ENCODE measurements at places on chromosomes 2 and 18.

- DNase-seq = peak; percentile 3
These were observed 447 bp downstream of the RETSAT start for GRCh38 chr2:85353876-85354285.

- no peak for DNase-seq
These were observed 38.3 kb upstream of the SMAD2 start for GRCh38 chr18:47968721-47969120.

DNA sequence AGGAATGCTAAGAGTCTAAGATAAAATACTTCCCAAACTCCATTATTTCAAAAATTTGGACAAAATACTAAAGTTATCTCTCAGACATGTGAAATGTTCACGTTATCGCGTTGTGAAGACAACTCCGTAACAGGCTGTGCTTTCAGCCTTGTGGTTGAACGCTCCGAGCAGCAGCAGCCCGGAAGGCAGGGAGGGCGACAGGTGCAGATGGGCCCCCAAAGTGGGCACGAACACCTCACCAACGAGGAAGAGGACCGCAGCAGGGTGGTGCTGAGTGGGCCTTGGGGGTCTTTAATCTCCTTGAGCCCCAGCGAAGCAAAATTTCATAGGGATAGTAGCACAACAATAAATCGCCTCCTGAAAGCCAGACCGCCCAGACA, 1.0 kb upstream of the FAM110C start:
- DNase-seq = no peak

DNA sequence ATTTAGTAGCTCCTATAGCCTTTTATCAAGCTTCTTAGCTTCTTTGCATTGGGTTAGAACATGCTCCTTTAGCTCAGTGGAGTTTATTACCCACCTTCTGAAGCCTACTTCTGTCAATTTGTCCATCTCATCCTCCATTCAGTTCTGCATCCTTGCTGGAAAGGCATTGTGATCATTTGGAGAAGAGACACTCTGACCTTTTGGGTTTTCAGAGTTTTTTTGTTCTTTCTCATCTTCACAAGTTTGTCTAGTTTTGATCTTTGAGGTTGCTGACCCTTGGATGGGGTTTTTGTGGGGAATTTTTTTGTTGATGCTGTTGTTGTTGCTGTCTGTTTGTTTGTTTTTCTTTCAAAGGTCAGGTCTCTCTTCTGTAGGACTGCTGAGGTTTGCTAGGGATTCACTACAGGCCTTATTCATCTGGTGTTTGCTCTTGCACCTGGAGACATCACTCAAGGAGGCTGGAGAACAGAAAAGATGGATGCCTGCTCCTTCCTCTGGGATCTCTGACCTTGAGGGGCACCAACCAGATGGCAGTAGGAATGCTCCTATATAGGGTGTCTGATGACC, 13.9 kb upstream of the TANK start:
- no peak for DNase-seq

DNA sequence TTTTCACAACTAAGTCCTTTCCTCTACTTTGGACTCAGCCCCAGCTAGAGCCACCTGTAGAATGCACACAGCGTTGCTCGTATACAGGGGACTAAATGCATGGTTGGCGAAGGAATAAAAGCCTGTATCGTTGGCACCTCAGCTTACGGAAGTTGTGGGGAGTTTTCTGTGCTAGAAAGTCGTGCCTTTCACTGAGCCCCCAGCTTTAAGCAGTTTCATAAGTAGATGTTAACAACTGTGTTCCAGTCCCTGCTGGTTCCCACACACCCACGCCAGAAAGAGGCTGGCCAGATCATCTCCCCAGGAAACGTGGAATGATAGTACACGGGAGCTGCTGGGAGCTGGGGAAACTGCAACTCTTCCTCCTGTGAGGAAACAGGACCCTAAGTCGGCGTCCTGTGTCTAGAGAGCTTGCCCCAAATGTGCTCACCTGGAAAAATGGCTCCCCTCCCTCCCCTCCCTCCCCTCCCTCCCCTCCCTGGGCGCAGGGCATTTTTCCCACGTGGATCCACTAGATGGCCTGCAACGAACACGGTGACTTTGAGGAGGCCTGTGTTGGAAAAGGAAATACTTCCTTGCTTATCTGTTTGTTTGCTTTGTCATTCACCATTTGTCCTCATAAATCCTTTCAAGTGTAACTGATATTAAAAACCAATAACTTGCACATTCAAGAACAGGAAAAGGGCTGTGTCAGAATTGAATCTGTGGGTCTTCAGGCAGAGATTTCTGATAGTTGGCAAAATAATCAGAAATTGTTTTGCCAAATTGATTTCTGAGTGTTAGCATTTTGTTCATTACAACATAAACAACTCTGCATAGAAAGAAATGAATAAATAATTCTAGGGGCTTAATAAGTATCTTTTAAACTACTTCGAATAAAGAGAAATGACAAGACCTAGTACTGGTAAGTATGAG, 43.9 kb upstream of the RFX8 start:
- no peak for DNase-seq

DNA sequence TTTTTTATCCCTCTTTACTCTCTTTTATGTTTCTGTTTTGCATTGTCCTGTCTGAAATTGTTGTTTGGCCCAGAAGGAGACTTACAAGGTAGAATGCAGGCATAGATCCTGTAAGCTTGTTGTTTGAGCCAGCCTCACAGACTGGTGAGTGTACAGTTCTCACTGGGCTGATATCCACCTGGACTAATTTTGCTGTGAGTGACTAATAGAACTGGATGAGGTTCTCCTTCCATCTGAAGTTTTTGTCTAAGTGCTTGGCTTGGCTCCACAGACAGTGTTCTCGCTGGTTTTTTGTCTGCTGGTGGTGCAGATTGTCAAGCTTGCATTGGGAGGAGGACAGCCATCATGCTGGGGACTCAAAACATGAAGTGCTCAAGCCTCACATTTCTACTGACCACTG, 495.7 kb downstream of the TSN start:
- no peak for DNase-seq

DNA sequence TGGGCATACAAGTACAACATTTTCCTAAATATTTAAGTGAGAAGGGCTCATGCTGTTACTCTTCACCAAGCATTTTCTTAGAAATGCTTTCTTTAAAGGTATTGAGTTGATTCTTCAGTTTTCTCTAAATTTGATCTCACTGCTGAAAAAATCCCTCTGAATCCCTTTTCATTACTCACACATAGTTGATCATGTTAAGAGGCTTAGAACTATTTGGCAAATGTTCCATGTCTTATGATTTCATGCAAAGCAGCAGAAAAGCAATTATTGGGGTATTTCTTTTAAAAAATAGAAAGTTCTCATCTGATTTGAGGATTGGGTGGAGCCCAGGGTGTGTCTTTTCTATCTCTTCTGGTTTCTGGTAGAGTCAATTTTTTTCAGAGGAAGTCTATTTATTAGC, 1079.8 kb upstream of the ZEB2 start:
- DNase-seq = no peak

DNA sequence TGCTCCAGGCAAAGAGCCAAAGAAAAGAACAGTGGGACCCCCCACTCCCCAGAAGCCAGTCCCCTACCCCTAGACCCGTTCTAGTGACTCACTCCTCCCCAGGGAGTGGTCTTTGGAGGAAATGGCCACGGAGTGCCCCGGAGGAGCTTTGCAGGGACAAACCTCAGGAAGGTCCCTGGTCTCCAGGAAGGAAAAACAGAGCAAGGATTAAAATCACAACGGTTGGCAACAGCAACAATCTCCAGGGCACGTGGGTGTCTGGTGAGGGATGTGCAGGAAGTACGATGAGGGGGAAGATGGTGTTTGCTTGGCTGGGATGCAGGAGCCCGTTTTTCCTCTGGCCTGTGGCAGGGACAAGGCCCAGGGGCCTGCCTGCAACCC, 135.0 kb downstream of the SMAD2 start:
- no peak for DNase-seq

GRCh38 chr2:67727623-67728022, 330.5 kb downstream of the ETAA1 start:
- no peak for DNase-seq

- DNase-seq = no peak
These were observed 15.2 kb upstream of the LBH start for GRCh38 chr2:30216157-30216556.

- DNase-seq = no peak
These were observed 20.3 kb downstream of the MRPL19 start for GRCh38 chr2:75666911-75667310.

GRCh38 chr2:42922790-42923579, 130.6 kb upstream of the HAAO start:
- DNase-seq = no peak

DNA sequence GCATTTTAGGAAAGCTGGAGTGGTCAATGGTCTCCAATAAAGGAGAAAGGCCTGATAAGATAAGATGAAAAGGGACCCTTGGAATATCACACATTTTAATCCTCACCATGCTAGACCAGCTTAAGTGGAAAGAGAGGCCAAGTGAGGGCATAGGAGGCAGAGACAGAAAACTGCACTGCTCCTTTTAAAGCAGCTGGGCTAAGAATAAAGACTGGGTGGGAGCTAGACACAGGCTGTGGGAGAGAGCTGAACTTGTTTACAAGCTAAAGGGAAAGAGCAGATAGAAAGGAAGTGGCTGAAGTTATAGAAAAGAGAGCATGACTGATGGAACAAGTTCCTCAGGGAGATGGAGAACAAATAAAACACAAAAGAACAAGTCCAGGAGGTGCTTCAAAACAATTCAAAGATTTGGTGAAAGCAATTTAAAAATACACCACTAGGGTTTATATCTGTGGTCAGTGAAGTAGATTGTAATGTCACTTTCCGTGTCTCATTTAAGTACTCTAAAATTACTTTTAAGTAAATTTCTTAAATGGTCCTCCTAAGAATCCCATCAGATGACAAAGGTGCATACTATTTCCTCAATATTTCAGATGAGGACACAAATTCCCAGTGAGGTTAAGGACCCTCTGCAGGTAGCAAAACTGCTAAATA, 7.5 kb downstream of the COL5A2 start:
- DNase-seq = no peak

DNA sequence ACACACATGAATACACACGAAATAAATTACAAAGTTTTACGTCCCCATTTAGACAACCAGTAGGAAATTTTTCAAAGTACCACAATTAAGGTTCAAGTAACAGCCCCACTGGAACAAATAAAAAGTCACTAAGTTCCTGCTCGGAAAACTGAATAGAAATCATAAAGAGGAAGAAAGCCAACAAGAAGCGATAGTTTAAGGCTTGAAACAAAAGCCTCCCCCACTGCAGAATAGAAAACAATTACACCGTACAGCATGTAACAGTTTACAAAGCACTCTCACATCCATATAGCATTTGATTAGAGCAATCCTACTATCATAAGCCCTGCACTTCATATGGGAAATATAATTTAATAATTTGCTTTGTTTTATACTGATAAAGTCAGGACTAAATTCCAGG, 15.5 kb downstream of the KLF7 start:
- no peak for DNase-seq

GRCh38 chr2:582792-583528, 94.2 kb downstream of the TMEM18 start:
- DNase-seq = no peak

GRCh38 chr18:70620837-70621612, 332.2 kb downstream of the SOCS6 start:
- no peak for DNase-seq

DNA sequence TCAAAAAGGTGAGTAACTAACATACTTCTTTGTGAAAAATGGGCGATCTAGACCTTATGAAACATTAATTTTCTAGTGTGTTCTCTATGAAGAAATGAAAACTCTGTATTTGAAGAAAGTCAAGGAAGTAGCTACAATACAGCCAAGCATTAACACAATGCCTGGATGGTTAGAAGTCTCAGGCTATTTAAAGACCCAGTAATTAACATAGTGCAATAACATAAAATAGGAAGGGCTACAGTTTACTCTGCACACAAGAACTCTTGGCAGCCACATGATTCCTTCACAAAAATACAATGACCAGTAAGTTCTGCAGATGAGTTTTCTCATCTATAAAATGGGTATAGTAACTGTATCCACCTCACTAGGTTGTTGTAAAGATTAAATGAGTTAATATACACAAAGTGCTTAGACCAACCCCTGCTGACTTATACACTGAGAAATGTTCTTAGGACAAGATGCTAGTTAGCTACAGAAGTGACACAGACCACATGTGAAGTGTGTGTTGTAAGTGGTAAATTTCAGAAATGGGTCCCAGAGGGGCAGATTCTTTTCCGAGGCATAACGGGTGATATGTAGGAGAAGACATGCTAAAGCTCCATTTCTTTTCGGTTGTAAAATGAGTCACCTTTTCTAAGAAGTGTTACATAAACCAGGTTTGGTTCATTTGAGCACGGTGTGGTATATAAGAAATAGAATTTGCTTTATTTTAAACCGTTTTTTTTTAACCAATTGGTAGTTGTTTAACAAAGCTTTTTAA, 61.8 kb downstream of the CXCR4 start:
- no peak for DNase-seq

Data from CD4-positive, alpha-beta memory T cell (primary cell).